Gastrocnemius medialis (tissue), 4 donors: ENCODE measurements at places on chromosomes 1 and 21. TPM values are rescaled to one million over a fixed set of nuclear protein-coding genes. Genes with fewer than 3 reads are reported as not detected.
A peak's percentile ranks its signal among the peaks of the same experiment; 100 is the strongest.

- DNase-seq = peak; percentile 30
These were observed 93.1 kb upstream of the C8B start for GRCh38 chr1:57058652-57059501.

- DNase-seq = no peak
These were observed 13.9 kb upstream of the TRIM33 start for GRCh38 chr1:114524944-114525343.

DNA sequence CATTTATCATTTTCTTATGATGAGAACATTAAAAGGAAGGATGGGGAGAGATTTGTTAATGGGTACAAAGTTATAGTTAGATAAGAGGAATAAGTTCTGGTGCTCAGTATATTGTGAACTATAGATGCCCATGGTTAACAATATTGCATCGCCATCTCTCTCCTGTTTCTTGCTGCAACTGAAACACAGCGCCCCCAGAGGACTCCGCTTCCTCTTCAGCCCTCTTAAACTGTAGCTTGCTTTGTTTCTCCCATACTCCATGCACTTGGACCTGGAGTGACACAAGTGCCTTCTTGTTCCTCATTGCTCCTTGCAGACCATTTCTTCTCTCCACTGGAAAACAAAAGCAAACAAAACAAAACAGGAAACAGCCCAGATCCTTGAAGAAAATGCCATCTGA lies 70.1 kb upstream of the NTPCR start:
- no peak for DNase-seq

GRCh38 chr1:60228041-60228491 lies 154.5 kb upstream of the C1orf87 start:
- no peak for DNase-seq

GRCh38 chr1:220655509-220655908 lies 34.7 kb upstream of the C1orf115 start:
- no peak for DNase-seq

The C1orf94 gene
- total RNA-seq = not detected
